ENCODE measurements at places on chromosomes 1 and 21.

DNA sequence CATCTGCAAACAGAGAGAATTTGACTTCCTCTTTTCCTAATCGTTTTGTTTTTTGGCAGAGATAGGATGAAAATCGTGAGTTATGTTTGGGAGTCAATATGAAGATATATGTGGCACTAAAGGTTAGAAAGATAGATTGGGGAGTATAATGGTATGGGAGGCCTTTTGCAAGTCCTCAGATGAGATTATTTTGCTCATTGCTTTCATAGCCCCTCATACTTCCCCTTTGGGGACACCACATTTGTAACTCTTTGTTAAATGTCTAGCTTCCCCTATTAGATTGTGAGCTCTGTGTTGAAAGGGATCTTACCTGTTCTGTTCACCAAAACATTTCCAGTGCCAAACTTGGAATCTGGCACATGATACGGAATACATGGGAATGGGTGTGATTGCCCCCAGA, 30.2 kb downstream of the RAVER2 start:
- DNase-seq = no peak

GRCh38 chr1:175332515-175332914, 139.9 kb upstream of the KIAA0040 start:
- no peak for DNase-seq

- peak; percentile 4 for DNase-seq
Observed at GRCh38 chr1:51336004-51336403, 5.6 kb upstream of the TTC39A start.

GRCh38 chr1:50929376-50929958, 30.6 kb downstream of the FAF1 start:
- peak; percentile 12 for DNase-seq

- DNase-seq = no peak
Observed at GRCh38 chr1:172163498-172164215, 256.8 kb upstream of the C1orf105 start.

All from HEK293T (cell line).